ENCODE measurements at places on chromosomes 13 and 19. TPM values are rescaled to one million over a fixed set of nuclear protein-coding genes. Genes with fewer than 3 reads are reported as not detected.
A peak's percentile ranks its signal among the peaks of the same experiment; 100 is the strongest.

FFAR3 gene
- not detected for total RNA-seq

ZNF69 gene
- 7.5 TPM for total RNA-seq

DNA sequence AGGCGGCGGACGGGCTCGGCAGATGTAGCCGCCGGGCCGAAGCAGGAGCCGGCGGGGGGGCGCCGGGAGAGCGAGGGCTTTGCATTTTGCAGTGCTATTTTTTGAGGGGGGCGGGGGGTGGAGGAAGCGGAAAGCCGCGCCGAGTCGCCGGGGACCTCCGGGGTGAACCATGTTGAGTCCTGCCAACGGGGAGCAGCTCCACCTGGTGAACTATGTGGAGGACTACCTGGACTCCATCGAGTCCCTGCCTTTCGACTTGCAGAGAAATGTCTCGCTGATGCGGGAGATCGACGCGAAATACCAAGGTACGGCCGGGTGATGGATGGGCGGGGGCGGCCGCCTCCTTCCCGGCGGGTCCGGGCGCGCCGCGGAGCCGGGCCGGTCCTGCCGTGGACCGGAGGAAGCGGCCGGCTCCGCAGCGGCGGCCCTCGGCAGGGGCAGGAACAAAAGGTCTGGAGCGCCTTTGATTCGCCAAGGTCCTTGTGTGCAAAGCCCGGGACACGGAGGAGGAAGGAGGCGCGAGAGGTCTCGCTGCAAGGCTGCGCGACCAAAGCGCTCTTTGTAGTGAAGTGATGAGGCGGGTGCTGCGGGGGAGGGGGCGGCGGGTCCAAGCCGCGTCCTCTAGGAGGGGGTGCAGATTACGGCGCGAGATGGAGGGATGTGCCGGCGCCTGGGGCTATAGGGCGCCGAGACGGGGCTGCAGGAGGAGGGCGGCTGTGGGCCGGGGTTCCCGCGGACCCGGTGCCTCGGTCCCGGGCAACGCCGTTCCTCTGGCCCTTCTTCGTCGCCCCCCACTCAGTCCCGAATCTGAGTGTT, 689 bp downstream of the ING1 start:
- H3K27me3 ChIP-seq: no peaks in the 10 kb centered on the region
- peak overlapping the region; percentile 77 for H3K27ac ChIP-seq
- H3K36me3 ChIP-seq: no peaks in the 10 kb centered on the region
- H3K4me1 ChIP-seq: peaks cover 33% of the 10 kb centered on the region

- H3K27me3 ChIP-seq: no peaks in the 10 kb centered on the region
- H3K4me1 ChIP-seq: peaks cover 89% of the 10 kb centered on the region
Measured at GRCh38 chr13:40631605-40632004, 34.8 kb downstream of the FOXO1 start.

FGF9 gene
- 6.5 TPM for total RNA-seq

DNA sequence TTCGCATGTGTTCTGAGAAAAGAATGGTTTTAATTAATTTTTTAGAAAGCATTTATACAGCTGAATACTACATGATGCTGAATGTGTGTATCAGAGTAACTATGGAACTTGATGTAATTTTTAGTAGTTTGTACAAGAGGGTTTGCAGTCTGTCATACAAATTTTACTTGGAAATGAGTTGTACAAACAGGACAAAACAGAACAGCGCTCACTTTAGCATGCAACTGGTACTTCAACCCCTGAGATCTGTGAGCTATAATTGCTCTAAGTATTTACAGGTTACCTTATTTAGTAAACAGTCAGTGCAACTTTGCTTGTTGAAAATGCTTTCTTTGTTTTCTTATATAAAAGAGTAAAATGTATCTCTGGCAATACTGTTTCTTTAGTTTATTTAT, 706 bp downstream of the TNFRSF19 start:
- H3K4me3 ChIP-seq: no peak overlapping the region
- no peaks in the 10 kb centered on the region for H3K36me3 ChIP-seq
- no peaks in the 10 kb centered on the region for H3K4me1 ChIP-seq
- no peak overlapping the region for H3K27ac ChIP-seq
- peaks cover 14% of the 10 kb centered on the region for H3K27me3 ChIP-seq
- no peak for DNase-seq
